ENCODE measurements at places on chromosomes 2 and 18.

DNA sequence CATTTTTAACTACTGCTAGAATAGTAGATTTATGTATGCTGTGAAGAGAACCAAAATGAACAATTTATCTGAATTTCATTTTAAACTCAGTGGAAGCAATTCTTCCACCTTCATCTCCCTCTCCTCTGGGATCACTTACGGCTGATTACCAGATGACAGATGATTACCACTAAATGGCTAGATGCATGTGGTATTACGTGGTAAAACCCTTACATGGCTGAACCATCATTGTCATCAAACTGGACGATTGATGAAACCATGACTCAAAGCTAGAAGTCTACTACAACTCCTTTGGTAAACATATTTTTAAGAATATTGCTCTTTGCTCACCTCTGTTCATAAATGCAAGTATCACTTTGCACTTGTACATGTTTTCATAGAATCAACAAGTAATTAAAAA, 48.5 kb upstream of the DOCK10 start:
- DNase-seq, result no peak

- no peak for DNase-seq
Observed at GRCh38 chr2:231102772-231103171, 22.1 kb downstream of the HTR2B start.

DNA sequence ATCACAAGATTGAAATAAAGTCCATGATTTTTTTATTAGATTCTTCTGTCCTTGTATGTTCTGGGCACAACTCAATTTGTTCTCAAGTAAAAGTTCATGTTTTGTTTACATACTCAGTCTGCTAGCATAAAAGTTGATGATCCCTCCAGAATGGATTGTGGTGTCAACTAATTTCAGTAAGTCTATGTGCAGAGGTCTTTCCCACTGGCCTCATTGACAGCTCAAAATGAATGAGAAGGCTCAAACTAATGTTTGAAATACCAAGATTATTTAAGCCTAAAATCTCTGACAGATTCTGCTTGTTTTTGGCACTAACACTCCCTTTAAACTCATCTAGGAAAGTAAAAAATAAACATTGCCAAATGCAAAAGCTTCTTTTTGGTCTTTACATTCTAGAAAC, 561.2 kb upstream of the CNTNAP5 start:
- no peak for DNase-seq

GRCh38 chr18:7520200-7520785, 46.8 kb upstream of the PTPRM start:
- no peak for DNase-seq

- no peak for DNase-seq
Observed at GRCh38 chr2:68086166-68086565, 23.4 kb upstream of the C1D start.

DNA sequence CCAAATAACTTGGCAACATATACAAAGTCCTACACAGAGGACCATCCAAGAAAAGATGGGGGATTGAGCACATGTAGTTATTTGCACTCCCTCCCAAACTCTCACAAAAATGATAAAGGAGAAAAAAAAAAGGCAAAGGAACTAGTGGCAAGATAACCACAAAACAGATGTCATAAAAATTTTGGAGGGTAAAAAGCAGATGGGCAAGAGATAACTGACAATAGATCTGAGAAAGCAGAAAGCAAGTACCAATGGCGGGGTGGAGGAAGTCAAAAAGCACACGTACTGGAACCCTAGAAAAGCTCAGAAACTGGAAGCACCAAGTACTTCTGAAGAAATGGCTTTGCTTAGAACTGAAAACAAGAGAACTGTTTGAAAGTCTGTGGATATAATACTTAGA, 82.0 kb downstream of the WDPCP start:
- no peak for DNase-seq

DNA sequence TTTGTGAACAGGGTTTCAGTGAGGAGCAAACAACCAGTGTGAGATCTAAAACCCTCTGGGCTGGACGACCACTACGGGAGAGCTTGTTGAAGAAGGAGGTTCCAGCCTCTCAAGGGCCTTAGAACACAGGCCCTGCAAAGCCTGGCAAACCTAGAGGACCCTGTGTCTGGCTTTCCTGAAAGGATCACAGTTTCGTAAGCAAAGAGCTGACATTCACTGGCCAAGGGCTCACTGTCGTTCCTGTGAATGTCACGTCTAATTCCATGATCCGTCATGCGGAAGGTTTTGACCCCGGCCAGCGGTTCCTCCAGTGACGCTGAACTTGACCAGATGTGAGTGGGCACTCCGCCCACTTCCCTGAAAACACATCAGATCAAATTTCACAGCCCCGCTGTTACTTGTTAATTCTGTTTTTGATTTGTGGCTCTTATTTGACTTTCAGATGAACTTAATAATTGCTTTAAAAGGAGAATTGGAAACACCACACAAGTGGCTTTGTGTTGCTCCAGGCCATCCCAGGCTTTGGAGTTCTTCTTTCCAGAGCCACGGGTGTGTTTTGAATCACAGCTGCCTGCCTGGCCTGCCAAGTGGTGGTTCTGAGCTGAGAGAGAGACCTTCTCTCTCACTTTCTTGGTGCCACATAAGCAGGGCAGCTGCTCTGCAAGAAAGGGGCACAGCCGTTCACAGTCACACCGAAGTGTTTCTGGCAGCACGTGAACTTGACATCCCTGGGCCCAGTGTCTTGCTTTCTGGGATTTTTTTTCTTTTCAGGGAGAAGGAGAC, 308.4 kb downstream of the NDUFA10 start:
- DNase-seq, result no peak

DNA sequence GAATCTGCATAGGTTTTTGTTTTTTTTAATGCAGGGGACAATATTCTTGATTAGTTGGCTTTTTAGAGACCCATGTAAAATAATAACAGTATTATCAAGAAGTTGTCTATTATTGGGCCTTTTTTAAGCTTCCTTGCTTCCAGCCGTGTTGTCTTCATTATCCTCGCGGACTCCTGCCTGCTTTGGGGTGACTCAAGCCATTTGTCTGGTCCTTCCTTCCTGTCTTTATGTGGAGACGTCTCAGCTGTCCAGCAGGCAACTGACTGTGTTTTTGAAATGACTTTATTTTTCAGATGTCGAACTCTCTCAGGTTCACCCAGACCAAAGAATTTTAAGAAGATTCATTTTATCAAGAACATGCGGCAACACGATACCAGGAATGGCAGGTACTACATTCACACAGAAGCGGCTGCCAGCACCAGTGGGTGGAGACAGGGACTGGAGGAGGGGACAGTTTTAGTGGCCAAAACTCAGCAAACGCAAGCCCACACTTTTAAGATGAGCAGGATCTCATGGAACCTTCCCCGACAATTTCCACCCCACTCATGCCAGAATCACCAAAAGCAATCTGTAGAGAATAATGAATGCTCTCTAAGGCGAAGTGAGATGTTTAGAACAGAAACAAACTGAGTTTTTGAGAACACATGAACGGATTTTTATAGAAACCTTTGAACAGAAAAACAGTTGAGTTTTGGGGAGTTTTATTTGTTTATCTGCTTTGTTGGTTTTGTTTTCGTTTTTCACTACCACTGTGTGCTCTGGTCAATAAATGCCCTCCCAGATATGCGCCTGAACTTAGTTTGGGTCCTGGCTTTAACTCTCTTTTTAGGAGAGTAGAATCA, 59.1 kb downstream of the CABLES1 start:
- DNase-seq, result no peak

DNA sequence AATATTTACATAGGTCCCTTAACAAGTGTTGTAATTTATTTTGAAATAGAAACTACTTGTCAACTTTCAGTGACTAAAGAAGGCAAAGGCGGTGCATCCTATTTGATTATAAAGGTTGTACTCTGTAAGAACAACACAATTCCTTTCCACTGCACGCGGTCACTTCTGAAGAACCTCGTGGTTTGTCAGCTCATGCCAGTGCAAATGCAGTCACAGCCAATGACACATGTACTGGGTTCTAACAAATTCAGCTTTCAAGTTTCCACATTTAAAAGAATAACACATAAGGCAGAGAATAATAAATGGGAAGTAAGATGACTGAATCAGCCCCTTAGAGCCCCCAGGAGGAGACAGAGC, 39.7 kb downstream of the CYB5A start:
- no peak for DNase-seq

DNA sequence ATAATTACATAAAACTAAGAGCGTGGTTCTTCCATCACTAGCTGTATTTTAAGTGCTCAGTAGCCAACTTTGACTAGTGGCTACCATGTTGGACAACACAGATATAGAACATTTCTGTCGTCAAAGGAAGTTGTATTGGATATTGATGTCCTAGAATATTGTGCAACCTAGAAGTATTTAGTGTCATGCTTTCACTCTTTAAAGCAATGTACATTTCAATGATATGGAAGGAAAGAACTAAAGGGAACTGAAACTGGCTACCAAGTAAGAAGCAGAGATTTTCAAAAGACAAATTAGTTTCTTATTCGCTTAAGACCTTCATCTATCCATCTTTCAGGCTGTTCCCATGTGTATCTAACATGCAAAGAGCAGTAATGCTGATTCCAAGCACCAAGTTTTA, 85.4 kb upstream of the EML6 start:
- DNase-seq, result no peak

DNA sequence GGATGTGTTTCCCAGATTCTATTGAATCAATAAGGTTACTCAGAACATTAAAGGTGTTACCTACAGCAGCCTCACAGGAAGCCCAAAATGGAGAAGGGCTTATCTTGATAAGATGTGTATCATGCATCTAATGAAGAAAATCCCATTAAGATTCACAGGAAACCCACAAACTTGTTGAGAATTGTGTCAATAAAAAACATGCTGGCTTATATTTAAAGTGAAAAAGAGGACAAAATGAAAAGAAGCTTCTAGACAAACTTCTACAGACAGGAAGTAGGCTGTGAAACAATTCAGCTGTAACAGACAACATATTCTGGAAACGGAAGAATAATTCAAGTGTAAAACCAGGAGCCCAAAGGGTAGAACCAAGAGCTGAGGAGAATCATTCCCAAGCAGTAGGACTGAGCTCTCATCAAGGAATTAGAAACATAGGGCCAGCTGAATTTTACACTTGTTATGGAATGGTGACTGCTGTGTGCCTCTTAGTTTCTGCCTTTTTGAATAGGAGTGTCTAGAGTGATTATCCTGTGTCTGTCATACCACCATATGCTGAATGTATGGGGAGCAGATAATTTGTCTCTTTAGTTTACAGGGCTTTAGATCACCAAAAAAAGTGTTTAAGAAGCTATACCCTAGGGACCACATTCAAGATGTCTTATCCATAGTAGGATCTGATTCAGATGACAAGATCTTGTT, 9.6 kb downstream of the IMMT start:
- peak; percentile 59 for DNase-seq

DNA sequence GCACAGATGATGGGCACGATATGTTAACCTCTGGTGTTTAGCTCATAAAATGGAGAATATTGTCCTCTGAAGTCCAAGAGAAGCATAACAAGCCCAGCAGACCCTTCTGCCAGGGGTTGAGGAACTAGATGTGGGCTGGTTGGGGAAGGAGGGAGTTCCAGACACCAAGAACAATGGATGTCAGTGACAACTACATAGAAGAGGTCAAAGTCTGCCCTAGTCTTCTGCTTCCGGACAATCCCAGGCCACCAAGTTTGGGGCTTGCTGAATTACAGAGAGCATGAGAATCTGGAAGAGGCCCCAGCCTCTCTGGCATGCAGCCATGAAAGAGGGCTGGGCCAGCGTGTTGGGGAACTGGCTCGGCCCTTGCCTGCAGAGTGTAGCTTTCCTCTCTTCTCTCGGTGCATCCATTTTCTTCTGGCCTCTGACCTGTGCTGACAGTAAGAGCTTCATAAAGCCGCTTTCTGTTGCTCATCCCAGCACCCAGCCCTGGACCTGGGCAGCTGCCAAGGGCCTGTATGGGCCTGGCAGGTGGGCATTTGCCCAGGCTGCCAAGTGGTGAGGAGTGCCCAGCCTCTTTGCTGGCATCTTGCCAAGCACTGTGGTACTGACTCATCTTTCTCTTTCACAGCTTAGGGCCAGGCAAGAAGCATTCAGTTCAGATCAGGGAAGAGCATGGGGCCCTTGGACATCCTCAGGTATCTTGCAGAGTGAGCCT, 14.6 kb upstream of the LAPTM4A start:
- no peak for DNase-seq

DNA sequence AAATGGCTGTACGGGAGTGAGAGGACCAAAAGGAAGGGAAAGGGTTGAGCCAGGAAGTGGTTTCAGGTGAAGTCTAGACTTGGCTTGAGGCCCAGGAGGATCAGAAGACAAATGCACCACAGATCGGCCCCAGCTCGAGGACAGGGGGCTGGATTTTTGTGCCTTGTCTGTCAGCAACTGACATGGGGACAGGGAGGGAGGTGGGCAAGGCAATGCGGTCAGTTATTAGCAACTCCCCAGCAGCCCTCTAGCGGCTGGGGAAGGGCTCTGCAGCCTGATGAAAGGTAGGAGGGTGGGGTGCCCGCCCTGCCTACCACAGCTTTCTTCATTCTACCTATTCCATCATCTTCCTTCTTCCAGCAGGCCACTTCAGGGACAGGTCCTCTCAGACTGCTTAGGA, 50.0 kb downstream of the CPO start:
- no peak for DNase-seq

DNA sequence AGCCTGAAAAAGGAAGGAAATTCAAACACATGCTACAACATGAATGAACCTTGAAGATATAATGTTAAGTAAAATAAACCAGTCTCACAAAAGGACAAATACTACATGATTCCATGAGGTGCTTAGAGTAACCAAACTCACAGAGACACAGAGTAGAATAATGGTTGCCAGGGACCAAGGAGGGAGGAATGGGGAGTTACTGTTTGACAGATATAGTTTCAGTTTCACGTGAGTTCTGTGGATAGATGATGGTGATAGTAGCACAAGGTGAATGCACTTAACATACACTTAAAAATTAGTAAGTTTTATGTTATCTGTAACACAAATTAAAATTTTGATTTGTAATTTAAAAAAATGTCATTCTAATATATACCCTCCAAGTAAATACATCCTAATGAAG, 106.9 kb upstream of the ACVR1C start:
- DNase-seq, result no peak
